ENCODE measurements at places on chromosomes 12 and 14. TPM values are rescaled to one million over a fixed set of nuclear protein-coding genes. Genes with fewer than 3 reads are reported as not detected.

GRCh38 chr12:118827606-118828005 is 153.7 kb upstream of the SRRM4 start:
- no peak for DNase-seq
- H3K4me1 ChIP-seq, result no peaks in the 10 kb centered on the region
- H3K4me3 ChIP-seq, result no peak overlapping the region
- H3K27me3 ChIP-seq, result no peaks in the 10 kb centered on the region

- peaks cover 24% of the 10 kb centered on the region for H3K27me3 ChIP-seq
- no peak for DNase-seq
- no peak overlapping the region for H3K27ac ChIP-seq
- H3K4me3 ChIP-seq, result no peak overlapping the region
- no peaks in the 10 kb centered on the region for H3K36me3 ChIP-seq
- no peaks in the 10 kb centered on the region for H3K4me1 ChIP-seq
Observed at GRCh38 chr12:120394483-120395367, 25.8 kb upstream of the MSI1 start.

DNA sequence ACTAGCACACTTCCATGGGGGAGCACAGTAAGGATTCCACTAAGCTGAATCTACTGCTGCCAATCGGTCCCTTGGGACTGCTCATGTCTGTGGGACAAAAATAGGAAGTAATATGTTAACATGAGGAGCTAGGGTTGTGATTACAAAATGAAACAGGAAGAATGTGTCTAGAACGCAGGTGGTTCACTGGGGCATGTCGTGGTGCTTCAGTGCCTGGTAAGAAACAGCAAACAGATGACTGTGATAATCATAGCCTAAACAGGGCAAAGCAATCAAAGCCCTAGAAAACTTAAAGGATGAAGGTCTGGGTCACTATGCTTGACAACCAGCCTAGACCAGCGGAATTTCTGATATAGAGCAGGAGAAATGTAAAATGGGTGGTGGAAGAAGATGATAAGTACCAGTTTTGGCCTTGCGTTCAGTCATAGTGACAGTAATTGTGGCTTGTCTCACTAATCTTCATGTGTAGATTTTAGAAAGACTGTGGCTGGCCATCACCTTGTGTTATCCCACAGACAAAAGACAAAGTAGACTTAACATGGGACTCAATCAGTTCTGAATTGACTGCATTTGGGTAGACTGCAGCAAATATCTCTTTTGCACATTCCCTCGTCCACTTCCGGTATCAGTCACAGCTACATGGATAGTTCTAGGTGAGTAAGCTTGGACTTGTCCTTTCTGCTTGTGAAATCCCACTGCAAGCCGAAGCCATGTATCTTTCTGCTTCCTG is 51.4 kb downstream of the WASHC3 start:
- H3K27me3 ChIP-seq, result no peaks in the 10 kb centered on the region
- DNase-seq, result no peak
- peaks cover 7% of the 10 kb centered on the region for H3K4me1 ChIP-seq
- H3K27ac ChIP-seq, result no peak overlapping the region

The TEDC1 gene
- total RNA-seq, result 46.1 TPM

The GPRC5A gene
- total RNA-seq, result not detected

The GNB3 gene
- 1.6 TPM for total RNA-seq

All from activated T-helper 1 cell treated with anti-CD3 and anti-CD28 coated beads, Interleukin-12 subunit alpha, Interleukin-12 subunit beta, Interleukin-2, Interleukin-4 antibody, amounts not matched to agents 30 ng/mL and 10 ng/mL and 1 ng/mL, durations not matched to agents 14 hours and 24 hours and 36 hours (primary cell).